B cell (primary cell): ENCODE measurements at places on chromosomes 12 and 14.

DNA sequence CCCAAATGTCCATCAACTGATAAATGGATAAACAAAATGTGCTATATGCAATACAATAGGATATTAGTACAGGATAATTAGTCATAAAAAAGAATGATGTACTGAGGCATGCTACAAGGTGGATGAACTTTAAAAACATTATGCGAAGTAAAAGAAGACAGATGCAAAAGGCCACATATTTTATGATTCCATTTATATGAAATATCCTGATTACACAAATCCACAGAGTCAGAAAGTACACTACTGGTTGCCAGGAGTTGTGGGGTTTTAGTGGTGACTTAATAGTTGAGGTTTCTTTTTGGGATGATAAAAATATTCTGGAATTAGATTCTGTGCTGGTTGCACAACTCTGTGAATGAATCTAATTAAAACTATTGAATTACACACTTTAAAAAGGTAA is 12.6 kb downstream of the TRIM9 start:
- no peaks in the 10 kb centered on the region for H3K4me1 ChIP-seq
- no peak overlapping the region for H3K27ac ChIP-seq
- DNase-seq: no peak

DNA sequence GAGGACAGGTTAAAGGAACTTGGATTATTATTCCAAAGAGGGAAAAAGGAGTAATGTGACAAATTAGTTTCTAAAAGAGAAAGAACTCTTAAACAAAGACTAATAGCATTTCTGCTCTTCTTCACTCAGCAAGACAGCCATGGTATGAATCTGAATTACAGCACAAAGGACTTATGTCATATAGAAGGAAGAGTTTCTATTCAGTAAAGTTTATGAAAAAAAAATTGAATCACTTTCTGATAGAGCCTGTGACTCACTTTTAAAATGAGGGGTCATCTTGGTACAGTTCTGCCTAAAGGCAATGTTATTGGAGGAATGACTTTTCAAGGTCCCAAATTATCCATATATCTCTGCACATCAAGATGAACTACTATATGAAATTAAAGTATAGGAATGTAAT is 101.7 kb downstream of the DUSP6 start:
- H3K4me1 ChIP-seq: no peaks in the 10 kb centered on the region
- H3K36me3 ChIP-seq: no peaks in the 10 kb centered on the region
- H3K27me3 ChIP-seq: no peaks in the 10 kb centered on the region
- no peak for DNase-seq
- no peak overlapping the region for H3K27ac ChIP-seq

- H3K4me3 ChIP-seq: no peak overlapping the region
- no peak for DNase-seq
- no peaks in the 10 kb centered on the region for H3K36me3 ChIP-seq
Measured at GRCh38 chr14:94028450-94028826, 2.3 kb downstream of the OTUB2 start.

DNA sequence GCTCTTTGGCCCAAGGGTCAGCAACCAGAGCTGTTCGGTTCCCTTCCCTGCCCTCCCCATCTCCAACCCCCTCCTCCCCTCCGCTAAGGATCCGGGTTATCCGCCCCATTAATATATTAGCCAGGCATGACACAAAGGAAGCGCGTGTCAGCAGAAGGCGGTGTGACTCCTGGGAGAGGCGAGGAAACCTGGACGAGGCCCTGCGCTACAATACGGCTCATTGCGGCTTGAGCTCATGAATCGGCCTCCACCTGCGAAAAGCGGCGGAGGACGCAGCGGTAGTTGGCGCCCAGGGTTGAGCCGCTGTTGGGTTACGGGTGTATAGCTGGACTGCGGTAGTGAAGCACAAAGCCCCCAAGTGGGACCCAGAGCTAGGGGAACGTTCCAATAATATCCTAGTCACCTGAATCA is 9.9 kb downstream of the FOXA1 start:
- H3K36me3 ChIP-seq: no peaks in the 10 kb centered on the region
- DNase-seq: no peak
- H3K27ac ChIP-seq: no peak overlapping the region
